Fibroblast of upper back skin (primary cell): ENCODE measurements at places on chromosomes 5 and 9.

GRCh38 chr9:18185196-18185595, 288.8 kb upstream of the ADAMTSL1 start:
- DNase-seq, result no peak

- DNase-seq, result peak; percentile 53
Measured at GRCh38 chr5:84524491-84524890, 139.8 kb upstream of the EDIL3 start.

DNA sequence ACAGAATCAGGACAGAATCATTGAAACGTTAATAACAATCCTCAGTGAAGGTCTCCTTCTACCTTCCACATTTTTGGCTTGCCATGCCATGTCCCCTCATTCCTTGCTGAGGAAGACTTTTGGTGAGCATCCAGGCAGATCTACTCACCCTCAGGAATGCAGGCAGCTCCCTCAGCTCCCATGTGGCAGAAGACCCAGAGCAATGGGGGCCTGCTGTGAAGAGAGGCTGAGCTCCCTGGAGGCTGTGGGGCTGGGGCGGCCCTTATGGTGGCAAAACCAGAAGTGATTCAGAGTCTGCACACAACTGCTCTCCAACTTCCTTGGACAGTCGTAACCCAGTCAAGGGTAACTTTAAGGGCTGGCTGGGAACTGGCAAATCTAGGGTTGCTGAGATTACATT, 247.2 kb upstream of the EFNA5 start:
- peak; percentile 40 for DNase-seq

DNA sequence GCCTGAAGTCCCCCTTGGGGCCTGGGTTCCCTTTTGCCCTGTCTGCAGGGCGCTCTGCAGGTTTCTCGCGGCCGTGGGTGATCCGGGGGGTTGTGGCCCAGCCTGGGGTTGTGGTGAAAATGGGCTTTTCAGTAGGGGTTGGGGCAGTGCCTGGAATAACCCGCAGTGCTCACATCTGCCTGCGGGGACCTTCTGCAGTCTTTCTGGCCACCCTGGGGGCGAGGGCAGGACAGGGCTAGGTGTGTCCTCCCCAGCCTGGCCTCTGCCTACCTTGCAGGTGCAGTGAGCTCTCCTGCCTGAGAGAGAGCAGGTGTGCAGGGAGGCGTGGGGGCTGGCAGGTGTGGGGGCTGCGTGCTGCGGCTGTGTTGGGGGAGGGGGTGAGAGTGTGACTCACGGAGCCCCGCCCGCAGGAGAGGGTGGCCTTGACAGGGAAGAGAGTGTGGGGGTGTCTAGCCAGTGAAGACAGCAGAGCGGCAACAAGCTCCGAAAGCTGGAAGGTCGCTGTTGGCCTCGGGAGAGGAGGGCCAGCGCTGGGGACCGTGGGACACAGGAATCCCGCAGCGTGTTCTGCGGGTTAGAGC, 131.4 kb downstream of the MRPL36 start:
- DNase-seq, result no peak

- DNase-seq, result no peak
Measured at GRCh38 chr9:114057161-114057885, 20.8 kb downstream of the AMBP start.

- DNase-seq, result no peak
Measured at GRCh38 chr5:122145906-122146305, 16.6 kb downstream of the ZNF474 start.
